Tibial nerve (tissue), 4 donors: ENCODE measurements at places on chromosomes 7 and 10. TPM values are rescaled to one million over a fixed set of nuclear protein-coding genes. Genes with fewer than 3 reads are reported as not detected.

The DNAJB6 gene
- 85.5 TPM for total RNA-seq

The TAF6 gene
- 55.8 TPM for total RNA-seq

The TRIM24 gene
- total RNA-seq: 20.5 TPM

The TFEC gene
- 9.9 TPM for total RNA-seq

The PPA1 gene
- 169 TPM for total RNA-seq

The LIPF gene
- total RNA-seq: not detected

The ADCY1 gene
- 2.5 TPM for total RNA-seq

The TMEM168 gene
- total RNA-seq: 28.5 TPM

The EIF4H gene
- total RNA-seq: 211 TPM

The DGKI gene
- total RNA-seq: 2.0 TPM

The ZNF239 gene
- total RNA-seq: 5.1 TPM

The ZNRF2 gene
- total RNA-seq: 42.2 TPM

The IRF5 gene
- total RNA-seq: 16.2 TPM

The AGMO gene
- 5.1 TPM for total RNA-seq

The CYP26C1 gene
- 2.2 TPM for total RNA-seq

The ZNF786 gene
- 6.9 TPM for total RNA-seq

The MMD2 gene
- not detected for total RNA-seq

The ANXA8L1 gene
- not detected for total RNA-seq

The WAC gene
- total RNA-seq: 128 TPM

The FGFBP3 gene
- 3.1 TPM for total RNA-seq

The INTS15 gene
- 30.0 TPM for total RNA-seq

The BLVRA gene
- total RNA-seq: 32.2 TPM

The GJC3 gene
- 11.7 TPM for total RNA-seq
